ENCODE measurements at places on chromosomes 13 and 19. TPM values are rescaled to one million over a fixed set of nuclear protein-coding genes. Genes with fewer than 3 reads are reported as not detected.

Gene CERS1
- not detected for total RNA-seq

Gene SLC5A5
- total RNA-seq: 4.1 TPM

Gene RFPL4A
- not detected for total RNA-seq

Gene ABCA7
- total RNA-seq: 105 TPM

Gene ZNF91
- total RNA-seq: 74.2 TPM

Gene CBARP
- 0.10 TPM for total RNA-seq

Gene CEACAM4
- total RNA-seq: not detected

Gene GAS6
- 3.5 TPM for total RNA-seq

Gene ZNF480
- total RNA-seq: 19.8 TPM

Gene DGKH
- total RNA-seq: 20.2 TPM

Gene BST2
- total RNA-seq: 111 TPM

Gene ZNF416
- total RNA-seq: 8.5 TPM

Gene ZNF724
- total RNA-seq: 10.8 TPM

Gene DAND5
- 0.25 TPM for total RNA-seq

Gene WDR88
- not detected for total RNA-seq

Gene C19orf67
- not detected for total RNA-seq

Gene GDF15
- total RNA-seq: not detected

Gene SYT5
- total RNA-seq: not detected

Gene TUBB4A
- 2.8 TPM for total RNA-seq

Gene MBD3L2
- total RNA-seq: not detected

Gene VSIG10L
- total RNA-seq: 0.46 TPM

Gene ZNF83
- total RNA-seq: 64.0 TPM

Gene CGB3
- not detected for total RNA-seq

Gene GJB2
- 1.8 TPM for total RNA-seq

Gene PTGER1
- total RNA-seq: 0.78 TPM

Gene ICAM4
- 3.9 TPM for total RNA-seq

Gene CACNA1A
- 1.2 TPM for total RNA-seq

Gene COLGALT1
- 54.4 TPM for total RNA-seq

Gene SNRPD2
- 607 TPM for total RNA-seq

Gene PABPC3
- 0.94 TPM for total RNA-seq

Gene TTC9B
- total RNA-seq: not detected

Gene PRR22
- total RNA-seq: 4.9 TPM

Gene CLEC4G
- not detected for total RNA-seq

Gene KLC3
- total RNA-seq: not detected

Gene ATP8A2
- total RNA-seq: 0.94 TPM

Gene C19orf18
- 0.43 TPM for total RNA-seq

Gene ZNF723
- total RNA-seq: not detected

Gene PEX11G
- total RNA-seq: 0.58 TPM

Gene WTIP
- total RNA-seq: 0.43 TPM

Gene PDE4A
- total RNA-seq: 31.7 TPM

Gene FAM174C
- total RNA-seq: 50.5 TPM

Gene NOTCH3
- total RNA-seq: not detected

Gene CYP2A6
- total RNA-seq: not detected

Gene LILRA1
- total RNA-seq: not detected
